CD4-positive, alpha-beta T cell treated with Interleukin-4 for 1 hour (primary cell): ENCODE measurements at places on chromosomes 2 and 18.

- DNase-seq, result no peak
Observed at GRCh38 chr18:3593381-3593903, 143.5 kb downstream of the TGIF1 start.

- DNase-seq, result no peak
Observed at GRCh38 chr18:25825979-25826776, 264.2 kb downstream of the SS18 start.

GRCh38 chr2:17327649-17328048 lies 190.6 kb downstream of the RAD51AP2 start:
- no peak for DNase-seq

GRCh38 chr18:24930478-24930877 lies 421.5 kb downstream of the ZNF521 start:
- DNase-seq, result no peak

GRCh38 chr18:77329651-77330050 lies 80.0 kb downstream of the GALR1 start:
- DNase-seq, result no peak

DNA sequence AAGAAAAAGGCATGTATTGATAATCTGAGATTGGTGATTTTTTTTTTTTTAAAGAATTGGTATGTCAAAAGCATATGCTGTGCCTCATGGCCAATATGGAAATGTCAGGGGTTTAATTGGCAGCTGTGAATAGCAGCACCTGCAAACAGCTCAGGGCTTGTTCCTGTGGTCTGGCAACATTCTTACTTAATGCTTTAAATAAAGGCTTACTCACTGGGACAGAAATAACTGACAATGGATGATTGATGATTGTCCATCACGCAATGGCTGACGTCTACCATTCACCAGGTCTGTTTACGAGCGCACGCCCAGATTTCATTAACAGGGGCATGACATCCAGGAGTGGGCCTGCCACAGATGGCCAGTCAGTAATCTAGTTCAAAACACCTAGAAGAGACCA lies 66.7 kb downstream of the ETAA1 start:
- no peak for DNase-seq

DNA sequence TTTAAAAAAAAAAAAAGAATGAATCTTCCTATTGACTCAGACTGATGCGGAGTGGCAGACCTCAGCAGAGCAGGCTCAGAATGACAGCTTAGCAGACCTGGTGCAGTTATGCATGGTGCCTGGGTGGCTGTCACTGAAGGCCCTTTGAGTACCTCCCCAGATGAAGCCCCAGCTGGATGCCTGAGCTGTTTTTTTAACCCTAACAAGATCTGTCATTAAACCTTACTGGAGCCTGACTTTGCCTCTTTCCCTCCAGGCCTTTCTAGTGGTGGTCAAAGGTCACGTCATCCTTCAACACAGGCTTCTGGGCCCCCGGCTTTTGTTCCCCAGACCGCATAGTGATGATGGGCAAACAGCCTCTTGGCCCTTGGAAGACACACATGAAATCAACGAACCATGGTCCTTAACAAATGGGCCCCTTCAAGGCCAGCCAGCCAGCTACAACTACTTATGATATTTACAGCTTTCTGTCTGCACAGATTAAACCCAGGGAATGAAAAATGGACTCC lies 138.3 kb upstream of the CYP1B1 start:
- no peak for DNase-seq

GRCh38 chr2:225574582-225575138 lies 175.2 kb downstream of the NYAP2 start:
- DNase-seq, result no peak

DNA sequence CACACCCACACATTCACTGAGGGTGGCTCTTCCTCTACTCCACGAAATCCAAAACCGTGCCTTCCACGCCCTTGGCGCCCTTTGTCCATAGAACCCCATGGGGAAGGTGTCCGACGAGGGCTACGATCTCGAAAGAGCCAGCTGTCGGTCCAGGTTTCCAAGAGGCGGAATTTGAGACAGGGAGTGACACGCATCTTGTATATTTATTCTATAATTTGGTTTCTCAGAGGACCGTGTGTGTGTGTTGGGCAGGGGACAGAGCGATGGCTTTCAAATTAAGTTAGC lies 726 bp downstream of the C2orf69 start:
- DNase-seq, result no peak

- DNase-seq, result no peak
Observed at GRCh38 chr2:212409560-212409959, 129.0 kb downstream of the ERBB4 start.

DNA sequence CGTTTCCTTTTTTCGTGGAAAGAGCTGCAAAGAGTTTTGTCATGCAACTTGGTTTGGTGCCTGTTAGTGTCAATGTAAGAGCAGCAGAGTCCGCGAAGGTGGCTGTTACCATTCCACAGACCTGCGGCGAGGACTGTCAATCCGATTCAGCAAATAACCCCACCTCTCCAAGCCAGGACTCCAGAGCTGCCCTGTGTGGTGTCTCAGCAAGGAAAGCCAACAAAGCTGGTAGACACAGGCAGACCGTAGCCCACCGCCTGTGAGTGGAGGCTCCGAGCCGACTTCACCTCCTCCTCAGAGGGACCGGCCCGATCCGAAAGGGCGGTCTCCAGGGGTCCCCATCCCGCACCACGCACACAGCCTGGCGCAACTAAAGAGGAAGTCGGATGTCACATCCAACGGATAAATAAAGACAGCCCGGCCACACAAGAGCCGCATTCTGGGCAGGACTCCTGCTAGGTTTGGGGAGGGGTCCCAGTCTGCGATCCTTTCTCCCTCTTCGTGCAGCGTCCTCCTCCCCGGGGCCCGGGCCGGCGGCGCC lies 819 bp downstream of the ANKRD44 start:
- peak; percentile 64 for DNase-seq

- DNase-seq, result no peak
Observed at GRCh38 chr2:172914341-172915008, 161.2 kb upstream of the MAP3K20 start.

- no peak for DNase-seq
Observed at GRCh38 chr2:237648016-237648381, 20.6 kb downstream of the LRRFIP1 start.

DNA sequence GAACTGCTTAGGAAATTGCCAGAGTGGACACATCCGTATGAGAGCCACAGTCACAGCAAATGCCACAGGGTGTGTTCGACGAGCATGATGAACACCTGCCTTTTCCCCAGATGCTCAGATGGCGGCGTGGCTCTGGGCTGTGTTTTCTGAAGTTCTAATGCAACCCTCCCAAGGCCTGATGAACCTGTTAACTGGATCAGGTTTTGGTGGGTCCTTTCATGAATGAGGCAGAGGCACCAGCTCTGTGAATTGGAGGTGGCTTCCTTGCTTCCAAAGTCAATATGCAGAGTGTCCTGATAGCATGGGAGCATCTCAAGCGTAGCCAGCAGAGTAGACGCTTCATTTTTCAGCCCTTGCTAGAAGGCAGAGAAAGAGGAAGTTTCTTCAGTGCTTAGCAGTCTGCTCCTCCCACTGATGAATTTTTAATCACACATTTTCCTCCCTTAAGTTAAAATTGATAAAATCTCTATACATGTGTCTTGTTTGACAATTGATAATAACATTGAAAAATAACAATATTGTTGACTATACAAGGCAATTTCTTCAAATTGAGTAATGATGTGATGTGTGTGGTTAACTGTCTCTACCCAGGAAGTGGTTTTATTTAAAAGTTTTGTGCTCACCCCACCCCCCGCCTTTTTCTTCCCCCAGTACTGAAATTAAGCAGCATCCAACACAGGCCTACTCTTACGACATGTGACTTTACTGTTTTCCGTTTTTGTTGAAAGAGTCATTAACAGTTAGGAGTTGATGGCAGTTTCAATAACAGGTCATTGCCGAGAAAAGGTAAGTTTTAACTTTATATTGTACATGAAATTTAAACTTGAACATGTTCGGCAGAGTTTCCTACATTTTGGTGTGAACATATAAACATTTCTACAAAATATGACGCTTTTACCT lies at the start of gene ARHGAP15:
Gene ARHGAP15 (plus strand): TSS at position 739 of the 900 bp plus-strand sequence.
- peak; percentile 89 for DNase-seq

- no peak for DNase-seq
Observed at GRCh38 chr18:26826656-26827235, 38.8 kb downstream of the AQP4 start.

- no peak for DNase-seq
Observed at GRCh38 chr2:871926-872680, 78.5 kb upstream of the SNTG2 start.

DNA sequence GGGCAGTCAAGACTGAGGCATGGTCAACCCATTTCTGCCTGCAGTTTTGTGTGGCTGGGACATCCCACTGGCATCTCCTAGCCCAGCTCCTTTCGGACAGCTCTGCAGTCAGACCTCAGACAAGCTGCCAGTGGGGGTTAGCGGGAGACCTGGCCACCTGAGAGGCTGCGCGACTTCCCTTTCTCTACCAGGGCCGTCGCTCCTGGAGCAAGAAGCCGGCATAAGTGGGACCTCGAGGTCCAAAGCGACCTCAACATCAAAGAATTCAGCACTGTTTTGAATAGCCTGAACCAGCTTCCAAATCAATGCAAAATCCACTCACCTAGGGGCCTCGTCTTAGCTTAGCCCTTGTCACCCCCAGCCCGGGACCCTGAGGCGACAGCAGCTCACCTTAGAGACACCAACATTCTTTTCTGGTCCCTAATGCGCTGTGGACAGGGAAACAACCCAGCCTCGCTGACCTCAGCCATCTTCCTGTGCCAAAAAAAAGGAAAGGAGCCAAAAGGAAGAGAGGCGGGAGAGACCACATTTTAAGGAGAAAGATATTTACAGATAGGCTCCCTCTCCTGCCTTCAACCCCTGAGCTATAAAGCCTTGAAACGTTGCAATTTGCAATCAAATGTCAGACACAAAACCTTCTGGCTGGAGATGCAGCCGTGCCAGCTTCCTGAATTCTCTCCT lies 81.2 kb downstream of the GFPT1 start:
- no peak for DNase-seq

- DNase-seq, result peak; percentile 31
Observed at GRCh38 chr18:48934723-48935432, 15.9 kb downstream of the SMAD7 start.

GRCh38 chr2:2664989-2665833 lies 334.1 kb upstream of the MYT1L start:
- no peak for DNase-seq

DNA sequence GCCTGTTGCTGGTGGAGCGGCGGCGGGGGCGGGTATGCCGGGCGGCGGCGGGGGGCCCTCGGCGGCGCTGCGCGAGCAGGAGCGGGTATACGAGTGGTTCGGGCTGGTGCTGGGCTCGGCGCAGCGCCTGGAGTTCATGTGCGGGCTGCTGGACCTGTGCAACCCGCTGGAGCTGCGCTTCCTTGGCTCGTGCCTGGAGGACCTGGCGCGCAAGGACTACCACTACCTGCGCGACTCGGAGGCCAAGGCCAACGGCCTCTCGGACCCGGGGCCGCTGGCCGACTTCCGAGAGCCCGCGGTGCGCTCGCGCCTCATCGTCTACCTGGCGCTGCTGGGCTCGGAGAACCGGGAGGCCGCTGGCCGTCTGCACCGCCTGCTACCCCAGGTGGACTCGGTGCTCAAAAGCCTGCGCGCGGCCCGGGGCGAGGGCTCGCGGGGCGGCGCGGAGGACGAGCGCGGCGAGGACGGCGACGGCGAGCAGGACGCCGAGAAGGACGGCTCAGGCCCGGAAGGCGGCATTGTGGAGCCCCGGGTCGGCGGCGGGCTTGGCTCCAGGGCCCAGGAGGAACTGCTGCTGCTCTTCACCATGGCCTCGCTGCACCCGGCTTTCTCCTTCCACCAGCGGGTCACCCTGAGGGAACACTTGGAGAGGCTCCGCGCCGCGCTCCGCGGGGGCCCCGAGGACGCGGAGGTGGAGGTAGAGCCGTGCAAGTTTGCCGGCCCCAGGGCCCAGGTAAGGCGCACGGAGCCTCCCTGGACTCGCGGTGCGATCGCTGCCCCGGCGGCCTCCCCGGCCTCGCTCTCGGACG lies 1.0 kb downstream of the ZCCHC2 start:
- DNase-seq, result peak; percentile 51

- no peak for DNase-seq
Observed at GRCh38 chr2:198287706-198288105, 483.3 kb downstream of the PLCL1 start.

DNA sequence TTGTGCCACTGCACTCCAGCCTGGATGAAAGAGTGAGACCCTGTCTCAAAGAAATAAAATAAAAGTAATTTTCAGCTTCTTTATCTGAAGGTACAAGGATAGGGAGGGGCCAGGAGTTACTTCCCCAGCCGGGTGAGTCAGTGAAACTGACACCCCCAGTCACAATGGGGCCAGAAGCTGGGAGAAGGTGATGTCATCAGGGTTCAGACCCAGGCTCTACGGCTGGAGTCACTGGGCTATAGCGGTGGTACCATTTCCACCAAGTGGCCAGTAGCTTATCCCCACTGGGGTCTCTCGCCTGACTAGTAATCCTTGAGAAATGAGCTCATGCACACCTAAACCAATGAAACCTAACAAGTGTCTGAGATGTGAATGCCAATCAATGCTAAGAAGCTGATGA lies 107.9 kb downstream of the ALPK2 start:
- DNase-seq, result no peak

DNA sequence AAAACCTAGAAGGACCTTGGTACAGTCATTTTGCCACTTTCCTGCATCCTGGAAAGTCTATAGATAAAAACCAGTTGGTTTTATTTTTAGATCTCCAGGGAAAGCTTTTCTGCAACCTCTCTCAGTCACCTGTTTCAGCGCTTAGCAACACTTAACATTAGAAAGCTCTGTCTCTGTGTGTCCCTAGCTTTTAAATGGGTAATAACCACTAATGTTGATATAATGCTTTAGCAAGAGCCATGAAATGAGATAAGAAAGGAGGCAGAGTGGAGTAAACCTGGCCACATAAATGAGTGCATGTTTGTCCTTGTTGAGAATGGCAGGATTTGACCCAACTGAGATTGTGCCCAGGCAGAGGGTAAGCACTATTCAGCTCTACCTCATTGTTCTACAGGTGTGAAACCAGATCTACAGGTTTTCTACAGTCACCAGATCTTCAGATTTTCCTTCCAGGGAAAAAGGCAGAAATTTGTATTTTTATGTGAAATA lies 44.8 kb downstream of the MARCHF4 start:
- no peak for DNase-seq

DNA sequence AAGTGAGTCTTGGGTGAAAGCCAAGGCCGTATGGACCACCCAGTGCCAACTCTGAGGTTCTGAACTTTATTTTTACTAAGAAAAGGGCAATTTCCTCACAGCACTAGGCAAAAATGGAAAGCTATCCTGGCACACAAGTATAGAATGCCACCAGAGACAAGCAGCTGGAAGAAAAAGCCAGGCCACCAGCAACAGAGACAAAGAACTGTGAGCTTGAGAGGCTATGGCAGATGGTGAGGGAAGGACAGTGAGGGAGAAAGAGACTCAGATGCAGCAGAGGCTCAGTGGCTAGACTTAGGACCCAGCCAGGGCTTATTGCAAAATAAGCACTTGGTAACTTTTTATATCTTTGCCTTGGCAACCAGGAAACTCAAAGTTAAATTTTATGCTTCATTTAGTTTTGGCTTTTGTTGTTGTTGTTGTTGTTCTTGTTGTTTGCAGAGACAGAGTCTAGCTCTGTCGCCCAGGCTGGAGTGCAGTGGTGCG lies 78.0 kb upstream of the BZW1 start:
- DNase-seq, result no peak

GRCh38 chr2:134679745-134680144 lies 39.1 kb downstream of the TMEM163 start:
- DNase-seq, result peak; percentile 57

- no peak for DNase-seq
Observed at GRCh38 chr2:110997331-110998045, 123.2 kb upstream of the BCL2L11 start.

GRCh38 chr18:63329431-63330145 lies 10.0 kb upstream of the BCL2 start:
- DNase-seq, result no peak

GRCh38 chr2:17959833-17960232 lies 81.4 kb downstream of the KCNS3 start:
- no peak for DNase-seq
